Pancreas (tissue), 10 donors: ENCODE measurements at places on chromosomes 12 and 14. TPM values are rescaled to one million over a fixed set of nuclear protein-coding genes. Genes with fewer than 3 reads are reported as not detected.

GRCh38 chr14:28769276-28769880, 2.8 kb downstream of the FOXG1 start:
- DNase-seq: no peak

GRCh38 chr14:69319911-69320310, 60.0 kb downstream of the GALNT16 start:
- DNase-seq: no peak

DNA sequence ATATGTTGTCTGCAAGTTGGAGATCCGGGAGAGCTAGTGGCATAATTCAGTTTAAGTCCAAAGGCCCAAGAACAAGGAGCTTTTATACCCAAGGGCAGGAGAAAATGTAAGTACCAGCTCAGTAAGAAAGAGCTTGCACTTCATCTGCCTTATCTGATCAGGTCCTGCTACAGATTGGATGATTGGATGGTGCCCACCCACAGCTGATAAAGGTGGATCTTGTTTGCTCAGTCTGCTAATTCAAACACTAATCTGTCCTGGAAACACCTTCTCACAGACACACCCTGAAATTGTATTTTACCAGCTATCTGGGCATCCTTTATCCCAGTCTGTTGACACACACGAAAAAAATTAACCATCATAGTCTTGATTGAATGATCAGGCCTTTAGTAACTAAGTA, 230.7 kb upstream of the SLC16A7 start:
- DNase-seq: no peak

LRTM2 gene
- total RNA-seq: not detected

GYS2 gene
- not detected for total RNA-seq

NGB gene
- total RNA-seq: not detected

- DNase-seq: no peak
Observed at GRCh38 chr14:69284170-69284569, 24.2 kb downstream of the GALNT16 start.
